Suprapubic skin (tissue), 4 donors: ENCODE measurements at places on chromosomes 3 and 15.

- no peak for DNase-seq
Observed at GRCh38 chr3:180274536-180274935, 237.8 kb upstream of the PEX5L start.

DNA sequence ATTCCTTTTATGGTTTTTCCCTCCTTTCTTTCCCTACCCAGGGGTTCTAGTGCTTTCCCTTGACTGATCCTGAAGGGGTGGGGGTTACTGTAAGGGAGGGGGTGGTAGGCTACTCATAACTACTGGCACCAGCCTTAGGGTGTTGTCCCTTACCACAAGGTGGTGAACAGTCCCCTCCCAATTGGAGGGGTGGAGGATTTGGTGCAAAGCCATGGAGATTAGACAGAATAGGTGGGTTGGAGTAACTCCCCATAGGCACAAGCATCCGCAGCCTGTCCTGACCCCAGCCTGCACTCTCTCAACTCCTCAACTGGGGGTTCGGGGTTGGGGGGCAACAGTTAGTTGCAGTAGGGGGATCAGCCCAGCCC lies 2.6 kb upstream of the HYAL2 start:
- no peak for DNase-seq

- DNase-seq, result no peak
Observed at GRCh38 chr3:77539677-77540076, 499.8 kb downstream of the ROBO2 start.

- DNase-seq, result no peak
Observed at GRCh38 chr3:147574621-147575020, 165.5 kb downstream of the ZIC1 start.

DNA sequence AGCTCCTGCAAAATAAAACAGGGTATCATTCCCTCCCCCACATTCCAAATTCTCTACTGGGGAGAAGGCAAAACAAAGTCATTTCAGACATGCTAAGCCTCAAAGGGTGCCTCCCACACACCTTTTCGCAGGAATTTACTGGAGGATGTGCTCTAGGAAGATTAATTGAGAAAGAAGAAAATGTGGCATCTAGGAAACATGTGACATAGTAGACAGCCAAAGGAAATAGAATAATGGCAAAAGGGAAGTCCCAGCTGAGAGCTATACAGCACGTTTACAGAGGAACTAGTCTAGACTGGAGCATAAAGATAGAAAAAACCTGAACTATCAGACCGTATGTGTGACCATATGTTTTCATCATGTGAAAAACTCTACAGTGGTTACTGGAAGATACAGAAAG lies 58.8 kb upstream of the MELTF start:
- DNase-seq, result no peak
